ENCODE measurements at places on chromosomes 5 and 9.

GRCh38 chr9:81526587-81526986 lies 162.8 kb downstream of the TLE1 start:
- no peak for DNase-seq

DNA sequence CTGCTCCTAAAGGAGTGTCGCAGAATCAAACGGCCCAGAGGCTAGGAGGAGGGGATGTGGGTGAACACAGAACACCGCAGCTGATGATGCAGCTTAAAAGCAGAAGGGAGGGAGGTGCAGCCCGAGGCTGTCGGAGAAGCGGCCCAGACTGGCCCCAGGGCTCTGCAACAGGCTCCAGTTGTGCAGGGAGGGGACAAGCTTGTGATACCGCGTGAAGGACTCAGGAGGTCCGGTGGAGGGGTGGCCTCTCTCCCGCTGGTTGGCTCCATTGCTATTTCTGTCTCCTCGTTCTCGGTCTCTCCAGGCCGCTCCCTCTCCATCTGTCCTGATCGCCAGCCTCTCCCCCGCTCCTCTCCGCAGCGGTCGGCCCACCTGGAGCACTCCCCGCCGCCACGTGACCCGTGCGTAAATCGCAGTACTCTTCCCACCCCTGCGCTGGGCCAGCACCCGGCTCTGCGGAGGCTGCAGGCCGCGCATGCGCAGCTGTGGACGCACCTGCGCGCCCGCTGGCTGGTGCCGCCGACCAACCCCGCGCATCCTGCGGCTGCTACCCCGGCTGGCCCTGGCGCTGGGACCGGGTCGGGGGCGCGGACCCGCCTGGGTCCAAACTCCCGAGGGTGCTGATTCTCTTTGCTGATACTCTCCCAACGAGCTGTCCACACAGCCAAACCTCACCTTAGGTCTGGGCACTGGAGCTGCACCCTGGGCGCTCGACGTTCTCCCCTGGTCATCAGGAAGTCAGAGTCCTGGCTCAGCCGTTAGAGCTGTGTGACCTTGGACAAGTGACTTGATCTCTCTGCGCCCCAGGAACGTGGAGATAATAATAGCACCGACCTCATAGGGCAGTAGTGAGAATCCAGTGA lies 3.7 kb upstream of the STXBP1 start:
- peak; percentile 53 for DNase-seq

DNA sequence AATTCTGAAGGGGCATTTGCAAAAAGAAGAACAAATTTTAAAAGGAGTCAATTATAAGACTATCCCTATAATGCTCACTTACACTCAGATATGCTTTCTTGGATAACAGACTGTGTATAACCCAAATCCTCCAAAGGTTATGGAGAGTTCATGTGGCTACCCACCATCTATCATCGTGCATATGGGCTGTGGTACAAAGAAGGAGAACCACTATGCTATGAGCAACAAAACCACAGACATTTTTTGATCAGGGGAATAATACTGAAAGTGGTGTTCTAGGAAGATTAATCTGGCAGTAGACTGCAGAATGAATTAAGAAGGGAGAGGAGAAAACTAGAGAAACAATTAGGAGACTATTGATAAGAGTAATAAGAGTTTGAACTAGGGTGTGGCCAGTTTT lies 16.8 kb downstream of the NR3C1 start:
- DNase-seq = no peak

DNA sequence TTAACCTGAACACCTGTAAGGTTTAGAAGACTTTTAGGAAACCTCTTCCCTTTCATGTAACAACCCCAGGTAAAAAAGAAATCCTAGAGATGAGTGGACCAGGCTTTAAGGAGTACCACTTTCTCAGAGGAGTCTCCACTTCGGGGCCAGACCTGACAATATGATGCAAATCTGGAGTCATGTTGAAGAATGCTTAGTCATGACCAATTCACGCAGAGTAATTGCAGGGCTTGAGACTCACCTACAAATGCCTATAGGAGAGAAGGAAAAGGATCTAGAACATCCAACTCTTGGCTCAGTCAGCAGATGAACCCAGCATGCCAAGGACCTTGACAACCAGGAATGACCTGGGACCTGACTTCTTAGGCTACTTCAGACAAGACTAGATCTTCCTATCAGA lies 235.4 kb downstream of the DOCK8 start:
- no peak for DNase-seq

- no peak for DNase-seq
These were observed 32.4 kb upstream of the ZFR start for GRCh38 chr5:32476891-32477290.

- DNase-seq = no peak
These were observed 46.9 kb downstream of the AHRR start for GRCh38 chr5:368183-369084.

- no peak for DNase-seq
These were observed 222.3 kb downstream of the ARL15 start for GRCh38 chr5:54088081-54088480.

DNA sequence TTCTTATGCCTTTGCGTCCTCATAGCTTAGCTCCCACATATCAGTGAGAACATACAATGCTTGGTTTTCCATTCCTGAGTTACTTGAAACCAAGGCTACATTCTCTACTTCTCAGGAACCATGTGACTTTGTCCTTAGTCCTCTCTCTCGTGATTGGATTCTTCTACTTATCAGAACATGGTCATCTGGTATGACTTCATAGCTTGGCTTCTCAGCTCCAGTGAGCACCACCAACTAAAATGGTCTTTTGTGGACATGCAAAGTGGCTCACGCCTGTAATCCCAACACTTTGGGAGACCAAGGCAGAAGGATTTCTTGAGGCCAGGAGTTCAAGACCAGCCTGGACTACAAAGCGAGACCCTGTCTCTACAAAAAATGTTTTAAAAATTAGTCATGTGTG lies 81.2 kb upstream of the NIPBL start:
- no peak for DNase-seq

DNA sequence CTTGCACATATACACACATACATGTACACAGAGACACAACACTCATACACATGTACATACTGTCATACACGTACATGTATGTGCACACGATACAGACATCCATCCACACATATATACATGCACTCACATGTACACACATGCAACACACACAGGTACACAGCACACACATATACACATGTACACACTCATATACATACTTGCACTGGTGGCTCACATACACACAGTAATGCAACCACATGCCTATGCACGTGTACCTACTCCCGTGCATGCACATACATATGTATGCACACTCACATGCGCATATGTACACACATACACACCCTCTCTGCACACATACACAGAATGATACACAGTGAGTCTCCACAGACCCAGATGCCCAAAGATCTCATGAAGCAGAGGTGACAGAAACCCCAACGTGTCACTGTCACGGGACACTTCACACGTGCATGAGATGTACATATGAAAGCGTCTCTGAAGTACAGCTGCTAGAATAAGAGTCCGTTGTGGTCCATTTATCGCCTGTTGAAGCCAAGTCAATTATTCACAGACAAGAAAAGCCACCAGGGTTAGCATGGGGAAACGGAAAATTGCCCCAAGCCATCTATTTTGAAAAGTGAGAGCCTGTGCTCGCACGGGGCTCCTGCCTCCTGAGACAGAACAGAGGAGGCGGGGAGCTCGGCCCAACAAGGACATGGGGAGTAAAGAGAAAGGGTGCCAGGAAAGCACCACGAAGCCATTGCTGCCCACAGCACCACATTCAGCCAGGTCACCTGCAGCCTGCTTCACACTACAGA lies 24.9 kb downstream of the LPCAT1 start:
- DNase-seq = no peak

GRCh38 chr9:15180124-15180523 lies 126.9 kb downstream of the TTC39B start:
- DNase-seq = no peak

DNA sequence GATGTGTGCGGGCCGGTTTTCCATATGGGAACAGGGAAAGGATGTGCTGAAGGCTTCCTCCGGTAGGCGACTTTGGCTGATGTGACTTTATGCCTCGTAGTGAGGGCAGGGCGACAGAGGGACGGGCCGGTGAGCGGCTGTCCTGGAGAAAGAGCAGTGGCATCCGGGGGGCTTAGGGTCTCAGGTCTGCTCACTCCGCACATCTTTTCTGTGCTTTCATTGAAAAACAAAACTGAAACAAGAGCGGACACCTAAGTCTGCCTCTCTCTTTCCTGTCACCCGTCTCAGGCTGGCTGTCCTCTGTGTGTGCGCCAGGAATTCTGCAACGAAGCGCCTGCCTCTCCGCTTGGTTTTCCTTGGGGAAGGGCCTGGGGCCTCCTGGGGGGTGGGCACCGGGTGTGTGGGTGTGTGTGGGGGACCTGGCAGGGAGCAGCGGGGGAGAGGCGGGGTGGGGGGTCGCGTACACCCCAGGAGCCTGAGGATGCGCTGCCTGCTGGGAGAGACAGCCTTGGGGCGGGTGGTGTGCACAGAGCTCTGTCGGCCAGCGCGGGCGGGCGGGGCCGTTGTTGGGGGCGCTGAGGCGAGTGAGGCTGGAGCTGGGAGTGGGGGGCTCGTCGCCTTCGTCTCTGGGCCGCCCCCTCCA lies 580 bp upstream of the PRRX2 start:
- no peak for DNase-seq

DNA sequence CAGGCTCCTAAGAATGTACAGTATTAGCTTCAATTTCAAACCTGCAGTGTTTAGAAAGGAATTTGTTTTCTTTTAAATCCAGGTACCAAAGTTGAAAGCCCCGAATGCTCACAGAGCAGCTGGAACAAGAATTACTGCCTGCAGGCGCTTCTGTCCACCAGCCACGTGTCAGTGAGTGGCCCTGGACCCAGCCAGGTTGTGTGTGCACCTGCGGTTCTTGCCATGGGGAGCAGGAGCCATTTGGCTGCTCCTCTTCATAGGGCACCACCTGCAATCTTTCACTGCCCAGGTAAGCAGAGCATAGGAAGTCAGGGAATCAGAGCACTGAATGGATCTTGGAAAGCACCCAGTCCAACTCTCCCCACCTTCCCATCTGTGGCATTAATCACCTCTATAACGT lies 79.5 kb upstream of the PIP5K1B start:
- no peak for DNase-seq

DNA sequence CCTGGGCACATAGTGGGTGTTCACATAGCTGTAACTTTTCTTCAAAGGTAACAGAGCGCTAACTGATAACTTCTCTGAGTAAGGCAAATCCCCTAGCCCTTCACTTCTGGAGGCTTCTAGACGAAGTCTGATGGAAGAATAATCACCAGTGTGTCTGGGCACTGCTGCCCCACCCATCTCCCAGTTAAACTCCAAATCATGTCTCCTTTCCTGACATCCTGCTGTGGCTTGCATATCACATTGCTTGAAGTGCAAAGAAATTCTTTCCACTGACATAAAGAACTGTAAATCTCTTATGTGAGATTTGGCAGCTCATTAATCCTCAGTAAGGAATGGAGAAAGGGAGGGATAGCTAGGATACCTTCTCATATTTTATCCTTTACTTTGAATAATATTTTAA lies 74.6 kb downstream of the MARCHF11 start:
- DNase-seq = no peak

DNA sequence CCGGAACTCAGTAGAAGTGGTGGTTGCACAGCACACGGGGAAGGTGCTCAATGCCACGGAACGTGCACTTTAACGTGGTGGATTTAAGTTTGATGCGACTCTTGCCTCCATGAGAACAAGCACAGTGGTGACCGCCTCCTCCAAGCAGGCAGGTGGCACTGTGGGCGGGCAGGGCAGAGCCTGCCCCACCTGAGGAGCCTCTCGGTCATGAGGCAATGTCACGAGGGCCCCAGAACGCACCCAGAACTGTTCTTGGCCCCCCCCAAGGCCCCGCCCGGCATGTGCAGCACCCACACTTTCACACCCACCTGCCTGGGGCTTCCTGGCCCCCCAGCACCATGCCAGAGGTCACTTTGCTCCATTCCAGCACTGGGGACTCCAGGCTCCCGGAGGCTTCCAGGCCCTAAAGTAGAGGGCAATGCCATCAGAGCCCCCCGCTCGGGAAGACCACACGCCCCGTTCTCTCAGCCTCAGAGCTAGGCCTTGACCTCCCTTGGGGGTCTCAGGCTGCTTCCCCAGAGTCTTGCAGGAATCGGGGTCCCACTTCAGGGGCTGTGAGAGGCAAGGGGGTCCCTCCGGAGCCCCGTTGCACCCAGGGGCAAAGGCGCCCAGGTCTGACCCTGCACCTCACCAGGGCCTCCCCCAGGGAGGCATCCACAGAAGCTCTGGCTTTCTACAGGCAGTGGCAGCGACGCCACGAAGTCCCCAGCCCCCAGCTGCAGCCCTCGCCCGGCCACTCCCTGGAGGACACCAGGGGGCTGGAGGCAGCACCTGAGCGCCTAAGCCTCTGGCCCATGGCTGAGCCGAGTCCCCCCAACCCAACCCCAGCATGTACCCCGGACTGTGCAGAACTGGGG lies 14.0 kb downstream of the CCDC187 start:
- no peak for DNase-seq

DNA sequence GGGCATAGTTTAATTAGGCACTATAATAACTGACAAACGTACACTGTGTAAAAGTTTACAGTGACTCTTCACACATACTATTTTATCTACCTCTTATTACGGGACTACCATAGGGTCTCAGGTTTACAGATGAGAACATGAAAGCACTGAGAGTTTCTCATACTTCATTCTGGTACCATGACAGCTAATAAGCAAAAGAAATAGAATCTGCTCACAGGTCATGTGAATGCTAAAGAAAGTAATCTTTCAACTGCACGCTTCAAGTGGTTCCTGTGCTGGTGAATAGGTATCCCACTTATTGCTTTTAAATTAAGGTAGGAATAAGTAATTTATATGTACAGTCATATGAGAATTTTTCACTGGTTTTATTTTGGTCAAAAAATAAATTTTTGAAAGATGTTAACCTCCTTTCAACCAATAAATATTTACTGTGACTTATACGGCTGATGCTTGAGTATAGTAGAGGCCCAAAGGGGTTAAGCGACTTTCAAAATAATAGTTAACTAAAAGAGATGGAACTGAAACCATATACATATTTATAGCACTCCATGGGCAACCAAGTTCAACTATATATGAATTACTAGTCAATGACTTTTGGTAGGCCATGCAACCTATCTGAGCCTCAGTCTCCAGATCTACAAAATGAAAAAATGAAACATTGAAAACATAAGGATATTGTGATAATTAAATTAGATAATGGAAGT lies 8.1 kb downstream of the CDKN2A start:
- DNase-seq = no peak

GRCh38 chr9:19660019-19660418 lies 128.8 kb downstream of the SLC24A2 start:
- DNase-seq = no peak

DNA sequence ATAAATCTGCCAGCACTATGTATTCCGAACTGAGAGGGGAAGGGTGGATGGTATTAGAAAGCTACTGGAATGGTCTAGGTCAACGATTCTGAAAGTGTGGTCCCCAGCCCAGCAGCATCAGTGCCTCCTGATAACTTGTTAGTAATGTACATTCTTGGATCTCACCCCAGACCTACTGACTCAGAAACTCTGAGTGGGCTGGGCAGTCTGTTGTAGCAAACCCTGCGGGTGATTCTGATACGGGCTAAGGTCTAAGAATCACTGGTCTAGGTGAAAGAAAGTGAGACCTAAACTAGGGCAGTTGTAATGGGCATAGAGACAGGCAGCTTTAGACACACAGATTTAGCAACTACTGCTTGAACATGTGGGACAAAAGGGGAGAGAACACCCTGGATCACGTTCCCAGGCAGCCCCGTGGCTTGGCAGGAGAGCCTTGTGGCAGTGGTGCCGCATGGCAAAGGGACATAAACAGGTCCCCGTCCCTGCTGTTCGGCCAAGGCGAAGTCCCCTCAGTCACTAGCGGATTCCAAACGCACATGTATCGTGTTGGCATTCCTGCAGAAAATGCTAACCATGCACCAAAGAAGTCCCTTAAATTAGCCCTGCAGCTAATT lies 216.3 kb downstream of the TTLL11 start:
- DNase-seq = no peak
